Left lung (tissue), 14 donors: ENCODE measurements at places on chromosomes 6 and 20. TPM values are rescaled to one million over a fixed set of nuclear protein-coding genes. Genes with fewer than 3 reads are reported as not detected.

DNA sequence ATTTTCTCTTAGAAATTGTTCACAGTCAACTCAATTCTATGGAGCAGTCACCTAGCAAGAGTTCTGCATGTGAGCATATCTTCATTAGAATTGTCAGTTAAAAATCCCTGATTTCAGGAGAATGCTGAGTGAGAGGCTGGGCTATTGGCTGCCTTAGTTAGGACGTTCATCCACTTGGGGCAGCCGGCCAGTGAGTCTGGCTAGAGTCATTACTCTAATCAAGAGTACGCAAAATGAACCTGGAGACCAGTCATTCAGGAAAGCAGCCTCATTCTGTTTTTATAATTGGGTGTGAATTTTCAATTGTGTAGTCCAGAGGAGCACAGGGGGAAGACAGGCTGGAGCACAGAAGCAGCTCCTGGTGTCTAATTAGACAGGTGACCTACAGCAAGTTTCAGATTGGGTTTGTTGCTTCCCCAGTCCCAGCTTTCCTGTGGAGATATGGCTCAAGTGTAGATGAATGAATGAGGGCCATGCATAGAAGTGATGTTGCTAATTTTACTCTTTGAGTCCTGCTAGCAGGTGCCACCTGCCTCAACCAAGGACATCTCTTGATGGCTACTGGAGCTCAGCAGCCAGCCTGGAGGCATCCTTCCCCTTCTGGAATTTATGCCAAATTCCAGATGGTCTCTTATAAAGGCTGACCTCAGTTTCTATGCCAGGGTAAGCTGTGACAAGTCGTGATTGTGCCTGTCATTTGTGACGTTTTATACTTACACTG is 265.7 kb downstream of the NKAIN2 start:
- DNase-seq, result no peak

GRCh38 chr6:24766680-24767462 is 7.9 kb upstream of the GMNN start:
- DNase-seq, result no peak

DNA sequence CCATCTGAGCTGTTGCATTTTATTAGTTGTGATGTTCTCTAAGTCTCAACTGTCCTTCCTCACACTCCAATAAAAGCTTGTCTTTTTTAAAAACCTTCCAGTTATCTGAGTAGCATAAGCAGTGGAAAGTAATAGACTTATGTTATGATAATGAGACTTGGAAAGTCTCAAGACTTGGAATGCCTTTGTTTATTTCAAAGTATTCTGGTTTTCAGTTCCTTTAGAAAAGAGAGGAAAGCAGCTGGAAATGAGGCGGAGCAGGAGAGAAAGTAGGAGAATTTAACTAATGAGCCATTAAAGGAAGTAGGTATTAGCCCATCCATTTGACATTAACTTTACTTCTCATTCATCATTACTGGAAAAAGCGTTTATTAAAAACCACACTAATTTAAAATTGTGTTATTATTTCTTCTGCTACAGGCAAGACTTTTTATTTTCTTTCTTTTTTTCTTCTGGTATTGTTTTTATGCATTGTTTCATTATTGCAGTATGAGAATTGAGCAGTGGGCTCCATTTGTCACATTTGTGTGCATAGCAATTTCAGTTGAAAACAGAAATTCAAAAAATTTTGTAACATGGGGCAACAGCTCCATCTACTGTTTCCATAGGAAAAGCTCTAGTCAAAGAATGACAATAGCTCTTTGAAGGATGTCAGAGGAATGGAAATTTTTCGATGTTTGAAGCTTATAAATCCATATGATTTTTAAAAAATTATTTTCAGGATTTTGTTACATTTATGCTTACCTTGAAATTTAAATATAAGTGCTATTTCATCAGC is 194.8 kb downstream of the COL9A1 start:
- no peak for DNase-seq

GRCh38 chr6:47400581-47400980 is 77.0 kb upstream of the CD2AP start:
- no peak for DNase-seq

DNA sequence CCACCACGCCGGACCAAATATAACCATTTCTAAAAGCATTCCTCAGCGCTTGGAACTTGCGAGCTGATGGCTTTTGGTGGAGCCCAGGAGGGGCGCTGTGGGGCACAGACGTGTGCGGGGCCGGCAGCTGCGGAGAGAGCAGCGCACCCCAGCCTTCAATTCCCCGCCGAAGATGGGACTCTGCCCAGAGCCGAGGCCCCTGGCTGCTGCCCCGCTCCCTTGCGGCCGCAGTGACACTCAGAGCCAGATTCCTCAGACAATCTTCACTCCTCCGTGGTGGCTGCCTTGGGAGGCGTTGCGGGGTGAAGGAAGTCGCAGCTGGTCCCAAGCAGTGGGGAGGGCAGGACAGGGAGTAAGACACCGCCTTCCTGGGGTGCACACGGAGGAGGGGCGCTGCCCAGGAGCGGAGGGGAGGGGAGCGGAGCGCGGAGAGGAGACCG is 87.7 kb downstream of the TMEM242 start:
- peak; percentile 47 for DNase-seq

The LMBRD1 gene
- 79.0 TPM for polyA plus RNA-seq

- DNase-seq, result peak; percentile 63
Measured at GRCh38 chr20:50305636-50306477, 115.2 kb downstream of the CEBPB start.

- DNase-seq, result no peak
Measured at GRCh38 chr20:16346956-16347355, 226.3 kb downstream of the KIF16B start.

The ELOVL2 gene
- polyA plus RNA-seq, result 4.1 TPM

DNA sequence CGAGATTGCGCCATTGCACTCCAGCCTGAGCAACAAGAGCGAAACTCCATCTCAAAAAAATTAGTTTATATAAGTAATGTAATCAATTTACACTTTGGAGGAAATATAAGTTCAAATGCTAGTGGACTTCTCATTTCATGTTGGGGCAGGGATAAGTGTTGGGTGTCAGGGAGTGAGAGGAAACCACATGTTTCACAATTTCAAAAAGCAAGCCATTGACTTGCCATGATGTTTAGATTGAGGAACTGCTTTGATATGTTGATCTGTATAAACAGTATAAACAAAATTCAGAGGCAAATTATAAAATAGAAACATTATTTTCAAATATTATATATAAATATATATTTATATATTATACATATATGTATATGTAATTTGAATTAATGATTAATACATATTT is 42.7 kb downstream of the FILIP1 start:
- no peak for DNase-seq

The TTK gene
- 17.4 TPM for polyA plus RNA-seq

The ARHGAP40 gene
- polyA plus RNA-seq, result 0.57 TPM
